ENCODE measurements at places on chromosomes 12 and 14.

GRCh38 chr14:42855085-42855484, 1248.4 kb downstream of the LRFN5 start:
- no peak for DNase-seq

DNA sequence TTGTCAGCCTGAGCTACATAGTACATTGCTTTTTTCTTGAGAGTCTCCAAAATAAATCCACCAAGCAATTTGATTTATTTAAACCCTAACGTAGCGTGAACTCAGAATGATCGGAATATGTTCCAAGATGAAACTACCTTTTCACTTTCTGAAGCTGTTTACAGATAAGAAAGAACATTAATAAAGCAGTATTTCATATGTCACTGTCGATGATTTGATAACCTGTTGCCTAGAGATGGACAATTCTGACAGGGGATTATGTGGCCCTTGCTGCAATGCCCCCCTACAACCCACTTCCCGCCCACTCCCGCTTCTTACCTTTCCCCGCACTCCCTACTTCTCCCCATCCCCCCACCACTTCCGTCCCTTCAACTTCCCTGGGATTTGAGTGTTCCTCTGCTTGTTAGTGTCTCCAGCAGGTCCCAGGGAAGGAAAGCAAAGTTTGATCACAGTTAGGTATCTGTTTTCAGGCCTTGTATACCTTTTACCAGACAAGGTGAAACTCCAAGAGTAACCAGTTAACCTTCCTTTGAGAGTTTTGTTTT, 229.2 kb upstream of the HMGA2 start:
- DNase-seq: no peak

DNA sequence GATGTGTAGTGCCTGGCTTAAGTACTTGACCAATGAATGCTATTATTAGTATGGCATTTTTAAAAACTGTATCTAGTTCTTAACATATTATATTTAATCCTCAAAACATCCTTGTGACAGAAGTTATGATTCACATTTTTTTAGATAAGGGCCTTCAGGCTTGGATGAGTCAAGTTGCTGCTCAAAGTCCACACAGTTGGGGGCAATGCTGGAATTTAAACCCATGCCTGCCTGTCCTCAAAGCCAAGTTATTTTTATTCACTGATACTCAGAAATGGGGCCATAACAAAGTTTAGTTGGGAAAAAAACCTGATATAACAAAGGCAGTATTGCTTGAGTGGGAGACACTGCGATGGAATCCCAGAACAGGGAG, 50.6 kb downstream of the RFX4 start:
- no peak for DNase-seq

DNA sequence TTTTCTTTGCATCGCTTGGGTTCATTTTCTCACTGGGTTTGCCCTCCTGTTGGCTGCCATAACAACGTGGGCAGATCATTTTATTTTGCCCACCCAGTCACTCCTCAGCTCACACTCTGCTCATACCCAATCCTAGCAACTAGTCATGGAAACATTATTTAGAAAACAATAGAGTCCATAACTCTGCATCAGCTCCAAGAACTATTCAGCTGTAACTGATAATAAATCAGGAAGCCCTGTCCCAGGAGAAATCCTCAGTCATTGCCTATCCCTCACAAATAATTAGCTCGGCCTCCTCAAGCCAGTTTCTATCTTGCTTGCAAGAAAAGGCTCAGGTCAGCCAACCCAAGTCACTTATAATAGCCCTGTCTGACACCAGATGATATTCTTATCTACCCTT, 43.2 kb downstream of the RTN1 start:
- no peak for DNase-seq

GRCh38 chr12:41663598-41664265, 475.6 kb downstream of the PDZRN4 start:
- no peak for DNase-seq

DNA sequence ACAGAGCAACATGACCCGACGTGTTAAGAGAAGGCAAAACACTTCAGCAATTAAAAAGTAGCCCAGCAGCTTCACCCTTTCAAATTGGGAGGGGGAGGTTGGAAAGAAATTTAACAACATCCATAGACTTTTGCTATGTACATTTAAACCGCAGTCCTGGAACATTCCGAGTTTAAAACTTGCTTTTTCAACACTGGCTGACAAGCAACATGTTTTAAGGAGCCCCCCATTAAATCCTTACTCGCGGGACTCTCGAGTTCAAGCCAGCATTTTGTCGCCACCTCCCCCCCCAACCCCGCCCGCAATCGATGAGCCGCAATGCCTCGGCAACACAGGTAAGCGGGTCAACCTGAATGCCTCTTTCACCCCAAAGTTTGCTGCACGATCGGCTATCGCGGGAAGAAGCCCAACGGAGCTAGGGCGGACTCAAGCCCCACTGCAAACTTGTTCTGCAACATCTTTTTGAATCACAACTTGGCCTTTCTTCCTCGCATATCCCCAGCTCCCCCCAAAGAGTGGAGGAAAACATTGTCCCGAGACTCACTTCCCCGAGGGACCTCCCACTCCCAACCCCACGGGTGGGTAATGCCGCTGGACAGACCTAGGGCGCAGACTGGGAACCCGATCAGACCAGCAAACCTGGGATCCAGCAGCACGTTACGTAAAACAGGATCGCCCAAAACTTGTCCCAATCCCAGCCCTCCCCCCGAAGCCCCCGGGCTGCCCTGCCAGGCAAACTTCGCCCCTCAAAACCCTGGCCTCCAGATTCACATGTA, 777 bp downstream of the ZFP36L1 start:
- peak; percentile 78 for DNase-seq

DNA sequence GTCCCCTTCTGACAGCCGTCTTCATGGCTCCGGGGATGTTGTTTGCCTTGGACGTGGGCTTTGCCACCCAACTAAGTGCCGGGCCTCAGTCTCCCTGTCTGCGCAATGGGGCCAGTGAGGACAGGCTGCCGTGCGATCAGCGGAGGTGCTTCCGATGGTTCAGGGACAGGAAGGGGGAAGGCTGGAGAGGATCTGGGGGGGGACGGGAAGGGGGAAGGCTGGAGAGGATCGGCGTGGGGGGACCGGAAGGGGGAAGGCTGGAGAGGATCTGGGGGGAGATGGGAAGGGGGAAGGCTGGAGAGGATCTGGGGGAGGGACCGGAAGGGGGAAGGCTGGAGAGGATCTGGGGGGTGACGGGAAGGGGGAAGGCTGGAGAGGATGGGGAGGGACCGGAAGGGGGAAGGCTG, 3.4 kb downstream of the MMP17 start:
- DNase-seq: peak; percentile 74
